ENCODE measurements at places on chromosomes 4 and X.

DNA sequence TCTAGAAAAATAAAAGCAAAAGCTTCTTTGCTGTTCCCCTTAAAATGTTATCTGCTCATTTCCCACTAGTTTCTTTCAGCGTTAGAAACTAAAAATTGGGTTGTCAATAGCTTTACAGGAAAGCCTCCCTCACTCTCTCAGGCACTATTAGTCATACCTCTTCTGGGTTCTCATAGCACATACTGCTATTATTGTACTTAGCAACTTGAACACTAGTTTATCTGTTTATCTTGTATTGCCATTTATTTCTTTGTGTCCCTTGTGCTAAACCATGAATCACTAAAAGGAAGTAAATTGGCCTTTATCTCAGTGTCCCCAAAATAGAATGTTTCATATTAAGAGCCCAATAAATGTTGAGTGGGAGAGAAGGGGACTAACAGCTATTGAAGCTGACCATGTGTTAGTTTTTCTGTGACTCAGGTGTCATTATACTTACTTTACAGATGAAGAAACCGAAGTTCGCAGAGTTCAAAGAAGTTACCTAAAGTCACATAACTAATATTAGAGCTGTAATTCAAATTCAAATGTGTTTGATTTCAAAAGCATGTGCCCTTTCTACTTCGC, 124.8 kb upstream of the CITED1 start:
- DNase-seq: no peak

DNA sequence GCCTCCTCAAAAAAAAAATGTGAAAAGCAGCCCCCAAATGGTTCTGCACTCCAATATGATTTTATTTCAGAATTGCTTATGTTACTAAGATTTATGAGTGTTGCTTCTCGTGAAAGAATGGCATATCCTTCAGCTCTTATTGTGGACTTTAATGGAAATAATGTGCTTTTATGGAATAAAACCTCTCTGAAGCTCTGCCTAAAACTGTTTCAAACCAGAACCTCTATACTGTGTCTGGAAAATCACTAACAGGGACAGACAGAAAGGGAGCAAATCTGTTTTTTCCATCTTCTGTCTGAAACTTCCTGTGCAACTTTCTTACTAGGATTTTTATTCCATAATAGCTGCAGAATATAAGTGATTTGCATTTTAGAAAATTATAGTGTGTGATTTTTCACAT, 493.1 kb downstream of the ANKRD50 start:
- no peak for DNase-seq

- no peak for DNase-seq
Measured at GRCh38 chrX:150506486-150506885, 61.9 kb upstream of the MTM1 start.

- DNase-seq: no peak
Measured at GRCh38 chrX:71214604-71215337, 8.3 kb upstream of the GJB1 start.

DNA sequence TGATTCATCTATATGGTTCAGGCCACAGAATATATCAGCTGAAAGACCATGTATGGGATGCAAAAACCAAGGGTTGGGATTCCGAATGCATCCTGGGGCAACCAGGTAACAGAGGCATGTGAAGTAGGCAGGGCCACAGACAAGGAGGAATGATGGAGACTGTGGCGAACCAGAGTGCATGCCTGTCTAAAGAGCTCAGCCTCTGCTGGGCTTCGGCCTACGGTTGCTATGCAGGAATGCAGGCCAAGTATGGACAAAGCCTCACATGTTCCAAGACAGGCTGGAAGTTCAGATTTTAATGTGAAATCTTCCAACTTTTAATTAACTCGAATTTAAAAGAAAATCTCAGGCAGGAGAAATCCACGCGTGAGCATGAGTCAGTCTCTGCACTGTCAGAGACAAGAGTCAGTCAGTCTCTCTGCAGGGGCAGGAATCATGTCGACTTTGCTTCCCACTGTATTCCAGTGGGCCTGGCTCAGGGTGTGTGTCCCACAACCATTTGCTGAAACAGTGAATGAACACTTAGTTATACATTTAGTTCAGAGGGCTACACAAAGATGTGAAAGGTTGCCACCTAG, 344.4 kb downstream of the UNC5C start:
- DNase-seq: no peak

DNA sequence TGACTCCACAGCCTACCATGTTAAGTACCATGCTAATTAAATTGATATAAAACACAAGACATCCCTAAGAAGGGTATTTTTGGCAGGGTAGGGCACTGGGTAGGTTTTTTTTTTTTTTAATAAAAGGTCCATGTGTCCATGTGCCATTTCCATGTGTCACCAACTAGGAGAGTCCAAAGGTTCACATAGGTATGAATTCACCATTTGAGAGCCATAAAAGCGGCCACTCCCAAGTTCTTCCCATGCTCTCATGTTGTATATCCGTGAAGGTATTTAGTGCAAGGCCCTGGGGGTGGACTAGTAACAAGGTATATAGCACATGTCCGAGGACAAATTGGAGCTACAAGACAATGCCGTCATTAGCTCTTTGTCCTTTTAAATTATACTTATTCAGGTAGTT, 107.3 kb downstream of the PDE5A start:
- no peak for DNase-seq

- DNase-seq: no peak
Measured at GRCh38 chrX:141673946-141674345, 24.6 kb downstream of the SPANXD start.

DNA sequence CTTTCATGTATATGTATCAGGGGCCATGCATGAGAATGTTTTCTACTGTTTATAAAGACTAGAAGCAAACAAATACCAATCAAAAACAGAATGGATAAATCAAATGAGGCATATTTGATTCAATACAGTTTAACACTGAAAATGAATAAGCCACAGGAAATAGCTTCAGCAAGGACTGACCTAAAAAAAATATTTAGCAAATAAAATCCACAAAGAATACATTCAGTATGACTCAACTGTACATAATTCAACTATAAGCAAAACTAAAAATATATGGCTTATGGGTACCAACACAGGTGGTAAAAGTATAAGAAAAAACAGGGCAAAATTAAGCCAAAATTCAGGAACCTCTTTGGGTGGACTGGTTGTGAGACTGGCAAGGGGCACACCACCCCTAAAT, 112.9 kb downstream of the KCNIP4 start:
- DNase-seq: no peak

GRCh38 chr4:42594888-42595287, 62.0 kb downstream of the ATP8A1 start:
- no peak for DNase-seq

DNA sequence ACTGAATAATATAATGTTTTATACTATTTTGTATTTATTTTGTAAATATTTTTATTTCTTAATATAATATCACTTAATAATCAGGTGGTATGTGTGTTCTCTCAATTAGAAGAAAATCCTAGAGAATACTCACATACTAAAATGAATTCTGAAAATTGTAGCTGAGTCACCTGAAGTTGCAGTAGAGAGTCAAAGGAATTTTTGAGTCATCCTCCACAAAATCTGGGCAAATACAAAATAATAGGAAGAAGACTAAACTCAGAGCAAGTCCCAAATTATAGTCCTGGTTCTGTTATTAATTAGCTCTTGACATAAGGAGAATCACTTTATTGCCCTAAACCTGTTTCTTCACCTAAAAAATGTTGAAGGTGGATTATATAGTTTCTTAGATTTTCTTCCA, 57.8 kb downstream of the SPATA4 start:
- DNase-seq: peak; percentile 28

DNA sequence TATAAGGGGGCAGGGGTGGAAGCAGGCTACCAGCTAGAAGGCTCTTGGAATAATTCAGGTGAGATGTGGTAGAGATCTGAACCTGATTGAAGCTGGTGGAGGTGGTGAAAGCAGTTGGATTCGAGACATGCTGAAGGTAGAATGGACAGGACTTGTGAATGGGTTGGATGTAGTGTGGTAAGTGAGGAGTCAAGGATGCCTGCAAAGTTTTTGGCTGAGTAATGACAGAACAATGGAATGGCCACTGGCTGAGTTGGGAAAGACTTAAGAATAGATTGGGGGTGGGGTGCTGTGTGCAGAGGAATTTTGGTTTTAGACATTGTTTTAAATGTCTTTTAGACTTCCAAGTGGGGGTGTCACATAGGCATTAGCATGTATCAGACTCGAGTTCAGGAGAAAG, 33.5 kb downstream of the HPF1 start:
- DNase-seq: peak; percentile 59

GRCh38 chr4:54687887-54688841, 30.4 kb downstream of the KIT start:
- peak; percentile 29 for DNase-seq

GRCh38 chrX:136750364-136750763, 30.4 kb downstream of the ARHGEF6 start:
- DNase-seq: no peak

DNA sequence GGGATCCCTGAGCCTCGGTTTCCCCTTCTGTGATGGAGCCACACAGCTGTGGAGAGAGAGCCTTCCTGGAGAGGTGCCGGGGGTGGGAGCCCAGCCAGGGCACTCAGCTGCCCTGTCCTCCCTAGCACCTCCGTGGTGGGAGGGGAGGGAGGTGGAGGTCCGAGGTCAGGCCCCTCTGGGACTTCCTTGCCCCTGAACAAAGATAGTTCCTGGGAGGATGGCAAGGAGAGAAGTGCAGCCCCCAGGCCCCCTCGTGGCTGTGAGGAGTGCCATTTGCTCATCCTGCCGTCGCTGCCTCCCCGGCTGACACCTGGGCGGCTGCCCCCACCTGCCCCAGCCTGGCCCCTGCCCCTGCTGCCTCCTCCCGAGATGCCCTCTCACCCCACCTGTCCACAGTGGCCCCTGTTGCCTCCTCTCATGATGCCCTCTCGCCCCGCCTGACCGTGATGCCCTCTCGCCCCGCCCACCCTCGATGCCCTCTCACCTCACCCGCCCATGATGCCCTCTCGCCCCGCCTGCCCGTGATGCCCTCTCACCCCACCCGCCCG, 12.7 kb downstream of the DOK7 start:
- no peak for DNase-seq

DNA sequence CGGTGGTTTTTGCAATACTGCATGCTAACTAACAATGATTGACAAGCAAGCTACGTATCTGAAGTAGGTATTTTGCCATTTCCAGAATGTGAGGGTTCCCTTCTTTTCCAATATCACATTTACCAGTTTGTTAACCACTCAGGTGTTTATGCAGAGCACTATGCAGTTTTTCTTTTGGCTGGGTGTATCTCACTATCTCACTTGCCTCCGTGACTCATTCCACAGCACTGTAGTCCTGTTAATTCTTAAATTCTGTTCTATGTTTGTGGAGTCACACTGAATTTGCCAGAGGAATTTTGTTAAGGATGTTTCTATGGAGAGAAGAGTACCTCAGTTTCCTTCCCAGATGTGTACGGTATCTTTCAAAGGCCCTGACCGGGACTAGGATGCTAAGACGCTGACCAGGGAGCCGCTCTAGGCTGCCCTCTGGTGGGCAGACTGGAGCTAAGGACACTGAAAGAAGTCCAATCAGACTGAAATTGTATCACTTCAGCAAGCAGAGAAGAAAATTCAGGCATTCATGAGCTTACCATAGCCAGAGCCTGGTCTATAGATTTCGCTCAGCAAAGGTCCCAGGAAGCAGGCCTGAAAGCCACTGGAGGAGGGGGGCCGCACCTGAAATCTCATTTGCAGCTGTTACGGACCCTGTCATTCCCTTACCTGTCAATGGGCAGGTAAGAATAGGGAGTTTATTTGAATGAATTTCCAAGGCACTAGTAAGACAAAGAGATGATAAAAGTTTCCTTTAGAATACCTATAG, 388.4 kb upstream of the SPOCK3 start:
- peak; percentile 60 for DNase-seq

DNA sequence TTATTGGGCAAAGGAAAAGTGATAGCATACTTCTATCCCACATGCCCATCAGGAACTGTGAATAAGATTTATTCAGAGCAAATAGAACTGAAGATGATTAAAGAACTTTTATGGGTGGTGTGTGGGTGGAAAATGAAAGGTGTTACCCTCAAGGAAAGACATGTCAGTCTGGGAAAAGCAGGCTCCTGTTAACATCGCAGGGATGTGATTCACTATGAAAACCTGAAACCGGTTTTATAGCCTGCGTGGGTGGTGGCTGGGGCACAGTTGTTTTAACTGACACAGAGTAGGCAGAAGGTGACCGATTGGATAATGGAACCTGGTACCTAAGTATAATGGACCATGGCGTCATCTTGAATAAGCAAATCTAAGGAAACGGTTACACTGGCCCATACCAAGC, 61.3 kb upstream of the CASK start:
- DNase-seq: peak; percentile 2
